ENCODE measurements at places on chromosomes 4 and X.

- DNase-seq = no peak
Observed at GRCh38 chr4:18961879-18962278, 940.3 kb upstream of the LCORL start.

GRCh38 chr4:41257257-41257901, 651 bp downstream of the UCHL1 start:
- no peak for DNase-seq

DNA sequence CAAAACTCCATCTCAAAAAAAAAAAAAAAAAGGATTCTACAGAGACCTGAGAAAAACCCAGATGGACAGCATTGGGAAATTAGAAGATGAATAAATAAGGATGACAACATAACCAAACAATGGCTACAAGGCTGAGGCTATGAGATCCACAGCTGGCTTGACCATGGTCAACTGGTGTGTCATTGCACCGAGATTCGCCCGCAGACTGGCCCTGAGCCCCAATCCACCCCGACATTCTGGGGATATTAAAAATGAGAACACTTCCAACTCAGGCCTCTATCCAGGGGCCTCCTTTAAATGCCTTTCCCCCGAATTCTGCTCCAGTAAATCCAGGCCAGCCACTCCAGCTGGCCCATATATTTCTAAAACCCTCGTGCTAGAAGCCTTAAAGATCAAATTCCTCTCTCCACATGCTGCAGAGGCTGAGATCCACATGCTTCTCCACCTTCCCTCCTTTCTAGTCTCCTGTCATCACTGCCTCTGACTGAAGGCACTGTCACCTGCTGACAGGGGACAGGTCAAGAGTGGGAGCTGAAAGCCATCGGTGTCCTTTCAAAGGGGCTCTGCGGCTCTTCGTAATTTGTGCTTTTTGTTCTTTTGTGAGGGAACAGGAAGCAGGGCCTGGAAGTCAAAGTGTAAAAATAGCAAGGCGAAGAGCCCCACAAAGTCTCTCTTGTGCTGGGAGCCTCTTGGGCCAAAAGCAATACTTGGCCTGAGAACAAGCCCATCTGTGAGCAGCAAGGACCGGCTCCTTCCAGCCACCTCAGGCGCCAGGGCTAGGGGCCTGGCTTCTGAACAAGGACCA, 203.7 kb downstream of the NSUN7 start:
- no peak for DNase-seq

- no peak for DNase-seq
Observed at GRCh38 chrX:48278958-48279357, 23.8 kb downstream of the SSX1 start.

GRCh38 chr4:183507925-183508696, 3.3 kb downstream of the ING2 start:
- DNase-seq = no peak

GRCh38 chr4:124322234-124323065, 390.1 kb downstream of the ANKRD50 start:
- peak; percentile 27 for DNase-seq

GRCh38 chr4:95643627-95644026, 94.9 kb upstream of the UNC5C start:
- no peak for DNase-seq

DNA sequence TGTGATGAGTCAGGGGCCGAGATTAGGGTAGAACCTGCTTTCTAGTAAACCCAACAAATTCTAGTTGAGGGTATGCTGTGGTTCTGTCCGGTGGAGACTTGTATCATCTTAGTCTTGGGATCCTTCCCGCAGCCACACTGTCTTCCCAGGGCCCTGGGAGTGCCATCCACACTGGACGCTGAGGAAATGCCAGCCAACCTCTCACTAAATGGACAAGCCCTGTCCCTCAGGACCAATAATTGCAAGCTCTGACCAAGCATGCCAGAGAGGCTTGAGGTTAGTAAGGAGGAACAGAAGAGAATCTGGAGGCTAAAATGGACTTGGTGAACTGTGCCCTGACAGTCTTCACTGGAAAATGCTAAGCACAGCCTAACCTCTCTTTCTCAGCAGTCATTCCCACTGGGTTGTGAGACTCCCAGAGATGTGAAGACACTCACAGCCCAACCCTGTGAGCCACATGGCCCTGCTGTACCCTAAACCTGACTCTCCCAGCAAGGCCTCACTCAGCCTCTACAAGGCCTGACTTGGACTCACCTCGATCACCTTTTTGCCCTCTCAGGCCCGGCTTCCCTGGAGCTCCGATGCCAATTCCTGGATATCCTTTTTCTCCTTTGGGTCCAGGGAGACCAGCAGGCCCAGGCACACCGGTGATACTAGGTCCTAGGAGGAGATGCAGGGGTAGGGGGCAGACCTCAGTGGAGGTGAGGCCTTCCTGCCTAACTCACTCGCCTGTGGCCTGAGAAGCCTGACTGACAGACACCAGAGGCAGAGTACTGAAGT, 77.6 kb downstream of the ATG4A start:
- no peak for DNase-seq

GRCh38 chr4:14028862-14029261, 401.3 kb upstream of the BOD1L1 start:
- no peak for DNase-seq

- DNase-seq = no peak
Observed at GRCh38 chr4:23819041-23819511, 70.8 kb downstream of the PPARGC1A start.

- no peak for DNase-seq
Observed at GRCh38 chrX:131521824-131522223, 22.1 kb upstream of the OR13H1 start.

DNA sequence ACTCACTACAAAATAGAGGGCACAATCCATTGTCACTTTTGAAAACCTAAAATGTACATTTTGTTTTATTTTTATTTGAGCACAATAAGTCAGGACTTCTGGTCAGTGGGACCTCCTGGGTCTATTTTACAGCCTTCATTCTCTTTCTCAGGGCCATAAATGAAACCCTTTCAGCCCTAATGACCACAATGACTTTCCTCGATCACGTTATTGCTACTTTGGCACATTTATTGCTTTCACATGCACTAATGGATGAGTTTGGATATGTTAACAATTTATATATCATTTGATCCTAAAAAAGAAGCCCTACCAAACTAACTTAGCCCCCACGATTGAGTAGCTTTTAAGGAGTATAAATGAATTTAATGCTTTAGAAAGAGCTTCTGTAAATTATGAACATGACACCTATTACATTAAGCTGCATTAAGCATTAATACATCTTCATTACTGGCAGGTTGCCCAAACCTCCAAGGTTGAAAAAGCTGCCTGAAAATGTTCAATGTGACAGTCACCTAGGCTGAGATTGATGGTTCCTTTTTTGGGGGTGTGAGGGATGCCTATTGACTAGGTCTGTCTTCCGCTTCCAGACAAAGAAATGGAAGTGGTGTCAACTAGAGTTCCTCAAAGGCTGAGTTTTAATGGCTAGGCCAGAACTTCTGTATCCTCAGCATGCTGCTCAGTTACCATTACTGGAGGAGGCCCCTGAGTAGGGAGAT, 296.4 kb downstream of the GPAT3 start:
- DNase-seq = no peak

DNA sequence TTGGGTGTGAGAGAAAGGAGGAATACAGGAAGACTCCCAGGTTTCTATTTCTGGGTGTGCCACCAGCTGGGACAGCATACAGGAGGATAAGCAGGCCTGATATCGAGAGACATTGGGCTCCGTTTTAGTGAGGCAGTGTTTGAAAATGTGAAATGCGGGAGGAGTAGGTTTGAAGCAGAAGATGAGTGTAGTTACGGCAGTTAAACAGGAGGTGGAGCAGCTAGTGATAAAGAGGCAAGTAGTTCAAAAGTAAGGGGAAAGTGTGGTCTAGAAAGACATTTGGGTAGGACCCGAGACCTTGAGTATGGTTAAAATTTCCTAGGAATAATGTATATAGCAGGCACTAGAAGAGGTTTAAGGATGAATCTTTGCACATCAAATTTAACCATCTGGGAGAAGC, 42.4 kb downstream of the DCUN1D4 start:
- peak; percentile 4 for DNase-seq

GRCh38 chrX:129726307-129727111, 12.3 kb upstream of the XPNPEP2 start:
- peak; percentile 21 for DNase-seq

GRCh38 chrX:112056886-112057285, 25.7 kb downstream of the TRPC5 start:
- DNase-seq = no peak

DNA sequence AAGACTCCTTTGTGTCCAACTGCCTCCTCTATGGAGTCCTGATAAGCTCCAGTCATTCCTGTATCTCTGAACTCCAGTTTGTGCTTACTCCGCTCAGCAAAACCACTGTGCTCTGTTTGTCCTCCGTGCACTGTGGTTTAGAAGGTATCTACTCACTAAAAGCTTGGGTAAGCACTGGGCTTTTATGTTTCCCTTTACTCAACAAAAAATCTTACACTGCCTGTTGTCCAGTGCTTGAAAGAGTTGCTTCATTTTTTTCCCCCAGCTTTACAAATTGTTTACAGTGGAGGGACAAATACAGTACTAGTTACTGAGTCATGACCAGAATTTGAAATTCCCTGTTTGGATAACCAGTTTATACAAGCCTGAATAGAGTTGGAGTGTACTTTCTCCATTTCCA, 545.3 kb upstream of the FAT1 start:
- DNase-seq = no peak

DNA sequence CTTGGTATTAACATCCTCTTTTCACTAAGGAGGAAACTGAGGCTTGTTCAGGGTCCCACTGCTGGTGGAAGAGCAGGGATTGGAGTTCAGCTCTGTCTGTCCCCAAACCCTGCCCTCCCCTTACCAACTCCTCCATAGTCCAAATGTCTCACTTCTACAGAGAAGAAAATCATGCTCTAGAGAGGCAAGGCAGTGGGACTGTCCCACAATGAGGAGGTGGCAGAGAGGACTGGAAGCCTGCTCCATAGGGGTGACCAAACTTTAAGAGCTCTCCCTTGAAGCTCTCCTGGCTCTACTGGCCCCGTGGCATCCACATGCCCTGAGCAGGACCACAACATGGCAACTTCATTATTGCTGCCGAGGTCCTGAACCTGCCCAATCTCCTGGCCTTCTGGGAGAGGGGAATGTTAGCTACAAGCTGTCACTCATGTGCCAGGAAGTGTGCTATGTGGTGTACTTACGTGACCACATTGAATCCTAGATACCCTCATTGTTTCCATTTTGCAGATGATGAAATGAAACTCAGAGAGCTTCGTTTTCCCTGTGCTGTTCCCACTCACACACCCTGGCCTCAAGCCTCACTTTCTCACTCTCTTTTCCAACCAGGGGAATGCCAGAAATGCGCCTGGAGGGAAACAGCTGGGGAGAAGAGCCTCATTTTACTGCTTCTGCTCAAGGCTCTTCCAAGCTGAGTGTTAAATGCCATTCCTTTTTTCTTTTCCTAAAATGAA, 71.5 kb downstream of the ANAPC4 start:
- DNase-seq = no peak

DNA sequence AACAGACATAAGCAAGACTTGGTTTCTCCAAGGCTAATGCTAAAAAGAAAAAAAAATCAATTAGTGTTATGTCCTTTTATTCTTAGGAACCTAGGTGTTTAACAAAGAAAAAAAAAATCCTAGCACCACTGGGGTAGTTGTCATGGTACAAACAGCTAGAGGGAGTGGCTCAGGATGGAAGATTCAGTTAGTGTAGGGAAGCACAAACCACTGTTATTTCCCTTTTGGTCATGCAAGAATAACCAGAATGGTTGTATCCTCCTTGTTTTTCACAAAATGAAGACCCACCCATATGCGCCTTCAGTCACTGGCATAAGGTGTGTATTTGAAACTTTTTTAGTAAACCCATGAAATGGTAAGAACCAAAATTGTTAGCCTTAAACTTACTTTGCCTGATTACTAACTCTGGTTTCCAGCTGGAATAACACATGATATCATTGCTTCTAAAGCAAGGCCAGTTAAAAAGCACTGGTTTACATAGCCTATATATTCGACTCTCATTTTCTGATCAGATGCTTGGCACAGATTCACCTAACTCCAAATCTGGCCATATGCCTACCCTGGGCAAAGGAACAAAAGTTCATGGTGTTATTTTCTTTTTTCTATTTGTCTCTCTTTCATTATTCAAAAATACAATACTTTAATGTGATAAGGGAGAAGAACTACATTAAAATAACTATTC, 132.6 kb downstream of the SCFD2 start:
- no peak for DNase-seq

GRCh38 chr4:76540486-76540885, 105.5 kb downstream of the SHROOM3 start:
- no peak for DNase-seq

DNA sequence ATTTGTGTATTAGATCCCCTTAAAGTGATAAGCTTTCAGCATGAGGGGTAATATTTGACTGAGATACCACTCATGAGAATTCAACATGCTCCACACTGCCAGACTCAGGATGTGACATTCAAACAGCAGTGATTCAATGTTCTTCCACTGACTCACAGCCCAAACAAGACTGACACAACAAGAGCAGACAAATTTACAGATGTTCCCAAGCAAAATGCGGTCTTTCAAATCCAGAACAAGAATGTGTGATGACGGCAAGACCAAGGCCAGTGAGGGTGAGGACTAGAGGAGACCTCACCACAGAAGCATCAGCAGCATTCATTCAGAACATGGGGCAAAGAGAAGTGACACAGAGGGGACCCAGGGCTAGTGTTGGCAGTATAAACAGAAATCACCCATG, 99.3 kb upstream of the GRIA3 start:
- DNase-seq = no peak
